ENCODE measurements at places on chromosomes 1 and 21.

DNA sequence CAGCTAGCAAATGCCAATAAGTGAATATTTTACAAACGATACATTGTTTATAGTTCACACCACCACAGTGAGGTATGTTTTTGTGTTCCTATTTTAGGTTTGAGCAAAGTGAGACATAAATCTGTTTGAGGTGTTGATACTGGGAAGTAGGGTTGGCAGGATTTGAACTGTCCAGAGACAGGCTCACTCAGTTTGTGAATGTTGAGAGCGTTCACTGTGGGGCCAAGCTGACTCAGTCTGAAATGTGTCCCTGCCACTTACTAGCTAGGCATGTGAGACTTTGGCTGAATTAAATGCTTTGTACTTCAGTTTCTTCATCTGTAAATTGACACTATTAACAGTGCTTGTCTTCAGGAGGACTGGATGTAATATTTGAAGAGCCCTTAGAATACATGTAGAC, 35.1 kb downstream of the DIRAS3 start:
- DNase-seq, result no peak

- DNase-seq, result no peak
Measured at GRCh38 chr21:38377165-38378088, 120.6 kb downstream of the KCNJ15 start.

GRCh38 chr21:25640943-25641292, 1.9 kb downstream of the JAM2 start:
- DNase-seq, result no peak

GRCh38 chr1:183804387-183804786, 533 bp upstream of the RGL1 start:
- no peak for DNase-seq

- DNase-seq, result no peak
Measured at GRCh38 chr1:178964469-178965330, 61.0 kb upstream of the FAM20B start.

DNA sequence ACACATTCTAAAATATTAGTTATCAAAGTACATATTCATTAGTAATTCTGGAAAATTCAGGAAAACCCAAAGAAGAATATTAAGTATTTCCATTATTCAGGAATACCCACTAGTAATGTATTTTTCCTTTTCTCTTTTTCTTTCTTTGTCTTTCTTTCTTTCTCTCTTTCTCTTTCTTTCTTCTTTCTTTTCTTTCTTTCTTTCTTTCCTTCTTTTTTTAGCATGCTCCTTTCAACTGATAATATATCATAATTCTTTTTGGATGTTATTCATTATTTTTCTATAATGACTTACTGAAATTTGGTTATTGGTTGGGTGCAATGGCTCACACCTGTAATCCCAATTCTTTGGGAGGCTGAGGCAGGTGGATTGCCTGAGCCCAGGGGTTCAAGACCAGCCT, 175.6 kb upstream of the RAB4A start:
- no peak for DNase-seq

DNA sequence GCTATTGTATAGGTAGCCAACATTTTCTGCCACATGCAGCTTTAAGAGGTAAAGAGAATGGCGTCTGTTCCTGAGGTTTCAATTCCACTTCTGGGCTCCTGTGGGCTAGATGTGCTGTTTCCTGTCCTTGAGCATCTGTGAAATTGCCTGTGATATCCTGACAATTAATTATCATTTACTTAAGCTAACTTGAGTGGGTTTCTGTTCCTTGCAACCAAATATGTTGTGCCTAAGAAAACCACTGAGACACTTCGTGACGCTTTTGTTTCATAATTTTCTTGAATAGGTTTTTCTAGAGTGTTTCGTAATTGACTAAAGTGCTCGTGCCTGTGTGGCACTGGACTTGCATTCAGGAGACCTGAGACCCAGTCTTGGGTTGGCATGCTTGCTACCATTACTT, 127.3 kb upstream of the POU3F1 start:
- DNase-seq, result no peak

GRCh38 chr1:4612991-4613390, 41.4 kb upstream of the AJAP1 start:
- DNase-seq, result no peak

- no peak for DNase-seq
Measured at GRCh38 chr21:26842300-26842699, 2.9 kb downstream of the ADAMTS1 start.

GRCh38 chr1:162131400-162132321, 62.2 kb downstream of the NOS1AP start:
- DNase-seq, result no peak

DNA sequence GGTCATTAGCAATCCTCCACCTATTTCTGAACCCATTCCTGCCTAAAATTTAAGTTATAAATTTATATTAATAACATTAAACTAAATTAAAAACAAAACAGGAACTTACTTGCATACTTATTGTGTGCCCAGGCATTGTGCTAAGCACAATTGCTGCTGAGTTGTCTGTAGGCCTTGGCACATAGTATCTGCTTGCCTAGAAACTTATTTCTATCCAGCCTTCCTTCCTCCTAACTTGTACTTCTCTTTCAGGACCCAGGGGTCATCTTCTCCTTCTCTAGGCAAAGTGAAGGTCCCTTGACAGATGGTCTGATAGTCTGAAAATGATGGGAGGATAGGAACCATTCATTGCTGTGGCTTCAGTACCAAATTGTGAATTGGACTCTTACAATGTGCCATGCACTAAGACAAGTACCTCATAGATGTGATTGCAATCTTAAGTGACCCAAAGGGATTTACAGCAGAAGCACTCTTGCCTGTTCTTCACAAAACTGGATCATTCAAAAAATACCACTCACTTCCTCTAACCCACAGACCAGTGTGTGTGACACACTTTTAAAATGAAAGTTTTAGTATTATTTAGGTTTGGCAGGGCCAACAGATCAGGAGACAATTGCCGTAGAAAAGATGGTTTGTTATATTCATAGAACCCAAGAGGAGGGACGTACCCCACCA, 10.3 kb upstream of the CD101 start:
- DNase-seq, result no peak

- no peak for DNase-seq
Measured at GRCh38 chr1:184672013-184672726, 82.5 kb downstream of the EDEM3 start.

DNA sequence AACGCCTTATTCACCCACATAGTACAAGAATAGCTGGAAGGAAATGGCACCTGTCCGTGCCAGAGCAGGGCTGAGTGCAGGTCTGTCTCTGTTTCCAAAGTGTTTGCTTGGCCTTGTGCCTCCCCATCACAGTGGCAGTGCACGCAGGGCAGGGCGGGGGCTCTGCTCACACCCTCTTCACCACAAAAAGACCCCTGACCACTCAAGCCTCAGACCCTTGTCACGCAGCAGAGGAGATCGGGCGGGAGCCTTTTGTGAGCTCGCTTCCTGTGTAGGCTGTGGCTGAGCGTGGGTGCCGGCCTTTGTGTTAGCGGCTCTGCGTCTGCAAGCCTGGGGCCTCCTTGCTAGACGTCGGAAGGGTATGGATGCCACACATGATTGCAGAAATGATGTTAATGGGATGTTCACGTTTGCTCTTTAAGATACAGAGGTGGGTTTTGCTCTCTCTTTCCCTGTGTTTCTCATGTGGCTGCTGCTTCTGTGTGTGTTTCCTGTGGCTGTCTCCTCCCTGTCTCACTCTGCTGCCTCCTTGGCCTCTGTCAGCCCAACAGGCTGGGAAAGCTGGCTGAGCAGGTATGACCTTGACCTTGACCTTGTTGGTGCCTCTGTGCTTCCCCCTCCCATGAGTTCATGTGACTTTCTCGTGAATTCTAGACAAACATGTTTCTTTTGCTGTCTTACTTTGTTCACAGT, 45.4 kb downstream of the S100B start:
- DNase-seq, result peak; percentile 40

- no peak for DNase-seq
Measured at GRCh38 chr1:169108223-169108622, 1.7 kb downstream of the ATP1B1 start.

- no peak for DNase-seq
Measured at GRCh38 chr1:108880850-108881249, 4.1 kb downstream of the GPSM2 start.

DNA sequence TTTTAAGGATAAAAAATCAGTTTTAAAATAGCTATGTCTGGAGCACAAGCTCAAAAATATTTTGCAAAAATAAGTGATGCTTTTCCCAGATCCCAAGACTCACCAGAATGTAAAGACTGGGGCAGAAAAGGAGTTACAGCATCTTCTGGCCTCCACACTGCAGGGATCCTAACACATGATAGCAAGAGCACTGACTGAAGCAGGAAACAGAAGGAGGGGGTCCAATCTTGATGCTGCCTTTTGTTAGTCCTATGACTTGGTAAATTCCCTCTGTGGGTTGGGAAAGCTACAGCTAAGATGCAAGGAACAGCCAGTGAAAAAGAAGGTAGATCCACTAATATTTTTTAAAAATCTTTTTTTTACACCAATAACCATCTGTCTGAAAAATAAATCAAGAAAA, 54.2 kb upstream of the TNR start:
- no peak for DNase-seq

DNA sequence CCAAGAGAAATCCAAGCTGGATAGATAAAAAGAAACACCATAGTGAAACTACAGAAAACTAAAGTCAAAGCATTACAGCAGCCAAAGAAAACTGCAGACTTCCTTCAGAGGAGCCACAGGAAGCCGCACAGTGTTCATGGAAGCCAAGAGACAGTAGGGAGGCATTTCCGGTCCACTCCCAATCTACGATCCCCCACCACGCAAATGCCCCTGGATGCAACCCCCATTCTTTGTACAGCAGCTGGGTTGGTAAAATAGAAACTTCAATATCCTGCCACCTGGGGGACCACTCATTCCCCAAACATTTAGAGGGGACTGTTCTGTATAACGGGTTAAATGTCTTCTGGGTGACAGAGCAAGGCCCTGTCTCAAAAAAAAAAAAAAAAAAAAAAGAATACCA, 43.9 kb upstream of the TSPEAR start:
- DNase-seq, result no peak

DNA sequence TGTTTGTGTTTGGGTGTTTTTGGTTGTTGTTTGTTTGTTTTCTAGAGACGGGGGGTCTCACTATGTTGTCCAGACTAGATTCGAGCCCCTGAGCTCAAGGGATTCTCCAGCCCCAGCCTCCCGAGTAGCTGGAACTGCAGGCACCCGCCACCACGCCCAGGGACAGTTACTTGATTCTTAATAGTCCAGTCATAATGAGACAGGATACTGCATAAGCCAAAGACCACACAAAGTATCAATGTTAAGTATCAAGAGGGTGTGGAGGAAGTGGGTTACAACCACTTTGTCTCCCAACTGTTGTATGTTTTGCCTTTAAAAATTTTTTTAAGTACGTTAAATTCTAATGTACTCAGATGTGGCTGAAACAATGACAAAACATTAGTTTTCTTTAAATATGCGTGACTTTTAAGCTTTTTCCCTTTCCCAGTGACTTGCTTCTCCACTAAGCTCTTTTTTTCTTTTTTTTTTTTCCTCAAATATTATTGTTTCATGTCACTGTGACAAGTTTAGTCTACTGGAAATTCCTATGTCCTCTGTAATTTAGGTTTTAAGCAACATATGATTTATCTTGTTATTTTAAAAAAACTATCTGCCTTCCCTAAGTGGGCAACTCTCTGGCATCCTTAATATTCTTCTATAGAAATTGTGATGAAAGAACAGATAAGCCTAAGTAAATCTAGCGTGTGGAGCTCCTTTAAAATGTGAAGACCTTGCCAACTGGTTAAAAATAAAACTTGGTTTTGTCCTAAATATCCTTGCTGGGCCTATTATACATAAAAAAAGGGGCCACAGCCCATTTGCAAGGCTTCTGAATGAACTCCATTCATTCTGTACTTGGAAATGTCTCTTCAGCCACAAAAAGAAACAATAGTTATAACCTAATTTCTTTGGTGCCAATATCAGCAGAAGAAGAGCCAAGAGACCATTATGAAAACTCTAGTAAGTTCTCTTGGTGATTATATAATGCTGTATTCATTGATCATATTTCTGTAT, 56.2 kb upstream of the DPH5 start:
- DNase-seq, result no peak

DNA sequence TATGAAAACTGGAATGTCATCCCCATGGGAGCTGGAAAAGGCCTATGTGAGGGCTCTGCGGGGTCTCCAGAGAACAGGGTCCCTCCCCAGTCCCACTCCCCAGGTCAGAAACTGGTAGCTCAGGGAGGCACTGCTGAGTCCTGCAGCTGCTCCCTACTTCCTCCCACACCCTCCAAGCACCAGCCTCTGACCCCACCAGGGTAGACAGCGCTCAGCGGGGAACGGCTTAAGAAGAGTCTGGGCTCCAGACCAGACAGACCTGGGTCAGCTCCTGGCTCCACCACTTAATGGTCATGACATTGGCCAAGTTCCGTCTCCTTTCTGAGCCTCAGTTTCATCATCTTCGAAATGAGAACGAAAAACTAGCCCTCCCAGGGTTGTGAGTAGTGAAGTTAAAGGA, 7.2 kb downstream of the LRP8 start:
- DNase-seq, result no peak

DNA sequence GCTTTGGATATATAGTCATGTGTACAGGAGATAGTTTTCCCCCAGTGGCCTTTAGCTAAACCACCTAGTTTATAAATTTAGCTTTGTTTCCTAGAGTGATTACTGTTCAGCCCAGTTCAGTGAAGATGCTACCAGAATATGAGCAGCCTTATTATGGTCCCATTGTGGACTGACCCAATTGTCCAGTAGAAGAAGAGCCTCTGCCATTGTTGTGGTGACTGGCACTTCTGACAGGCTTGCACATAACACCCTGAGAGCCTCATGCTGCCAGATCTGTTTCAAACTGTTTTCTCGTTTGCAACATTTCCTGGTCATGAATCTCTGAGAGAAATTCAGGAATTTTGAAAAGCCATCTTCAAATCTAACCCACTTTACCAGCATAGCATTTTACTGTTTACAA, 20.6 kb downstream of the KPNA6 start:
- no peak for DNase-seq

DNA sequence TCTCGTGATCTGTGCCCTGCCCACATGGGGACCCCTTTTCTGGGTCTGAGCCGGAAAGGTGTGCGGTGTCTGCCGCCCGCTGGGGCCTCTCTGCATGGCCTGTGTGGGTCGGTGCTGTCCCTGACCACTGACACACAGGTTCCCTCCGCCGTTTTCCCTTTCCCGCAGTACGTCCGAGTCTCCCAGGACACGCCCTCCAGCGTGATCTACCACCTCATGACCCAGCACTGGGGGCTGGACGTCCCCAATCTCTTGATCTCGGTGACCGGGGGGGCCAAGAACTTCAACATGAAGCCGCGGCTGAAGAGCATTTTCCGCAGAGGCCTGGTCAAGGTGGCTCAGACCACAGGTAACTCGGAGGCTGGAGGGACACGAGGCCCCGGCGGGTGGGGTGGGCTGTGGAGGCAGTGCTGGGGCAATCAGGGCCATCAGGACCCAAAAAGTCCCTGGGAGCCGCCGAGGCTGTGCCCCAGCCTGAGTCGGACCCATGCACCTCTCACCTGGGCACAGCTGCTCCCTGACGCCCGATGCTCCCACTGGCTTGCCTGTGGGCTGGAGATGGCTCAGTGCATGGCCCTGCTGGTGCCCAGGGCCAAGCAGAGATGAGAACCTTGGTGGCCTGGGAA, 13.3 kb downstream of the TRPM2 start:
- no peak for DNase-seq

- no peak for DNase-seq
Measured at GRCh38 chr1:200737647-200738291, 924 bp upstream of the CAMSAP2 start.

- DNase-seq, result no peak
Measured at GRCh38 chr1:77824694-77825093, 45.2 kb downstream of the MIGA1 start.

- no peak for DNase-seq
Measured at GRCh38 chr1:44296086-44296485, 59.0 kb downstream of the ERI3 start.

Data from activated CD4-positive, alpha-beta T cell treated with anti-CD3 and anti-CD28 coated beads for 1 hour (primary cell).